Activated CD8-positive, alpha-beta T cell treated with anti-CD3 and anti-CD28 coated beads, Interleukin-2, amount 10 ng/mL, durations not matched to agents 7 days and 5 days (primary cell): ENCODE measurements at places on chromosomes 3 and 15. TPM values are rescaled to one million over a fixed set of nuclear protein-coding genes. Genes with fewer than 3 reads are reported as not detected.
A peak's percentile ranks its signal among the peaks of the same experiment; 100 is the strongest.

The GUCA1C gene
- total RNA-seq = not detected

The OCA2 gene
- total RNA-seq = not detected

The CIAO2A gene
- 80.9 TPM for total RNA-seq

The SKOR1 gene
- 0.32 TPM for total RNA-seq

The PPARG gene
- total RNA-seq = not detected

The TMOD2 gene
- 12.0 TPM for total RNA-seq

The PLA2G4D gene
- not detected for total RNA-seq

- no peak overlapping the region for H3K4me3 ChIP-seq
- DNase-seq = no peak
- no peaks in the 10 kb centered on the region for H3K36me3 ChIP-seq
- H3K27ac ChIP-seq = no peak overlapping the region
- H3K4me1 ChIP-seq = no peaks in the 10 kb centered on the region
- H3K27me3 ChIP-seq = peaks cover 11% of the 10 kb centered on the region
These were observed 4.6 kb downstream of the TIMP4 start for GRCh38 chr3:12154151-12154550.

- no peak for DNase-seq
- H3K27ac ChIP-seq = no peak overlapping the region
- H3K4me1 ChIP-seq = no peaks in the 10 kb centered on the region
- peaks cover 6% of the 10 kb centered on the region for H3K27me3 ChIP-seq
- H3K36me3 ChIP-seq = no peaks in the 10 kb centered on the region
These were observed 30.5 kb downstream of the CA12 start for GRCh38 chr15:63351170-63351569.

DNA sequence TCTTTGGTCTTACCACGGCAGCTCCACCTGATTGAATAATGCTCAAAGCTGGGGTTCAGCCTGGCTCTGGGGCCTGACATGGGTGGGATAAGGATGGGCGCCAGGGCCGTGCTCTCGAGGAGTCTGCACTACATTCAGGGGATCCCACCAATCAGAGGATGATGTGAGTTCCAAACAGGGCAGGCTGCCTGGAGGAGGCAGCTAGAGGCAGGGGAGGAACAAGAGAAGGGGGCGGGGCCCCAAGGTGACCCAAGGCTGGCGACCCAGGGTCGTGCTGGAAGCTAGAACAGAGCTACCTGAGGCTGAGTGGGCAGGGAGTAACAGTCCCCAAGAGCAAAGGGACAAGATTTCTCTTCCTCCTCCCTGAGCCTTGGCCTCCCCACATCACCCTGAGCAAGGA lies 56.1 kb downstream of the PCSK6 start:
- no peaks in the 10 kb centered on the region for H3K4me1 ChIP-seq
- no peak for DNase-seq
- H3K27ac ChIP-seq = no peak overlapping the region
- no peaks in the 10 kb centered on the region for H3K36me3 ChIP-seq
- no peak overlapping the region for H3K4me3 ChIP-seq

DNA sequence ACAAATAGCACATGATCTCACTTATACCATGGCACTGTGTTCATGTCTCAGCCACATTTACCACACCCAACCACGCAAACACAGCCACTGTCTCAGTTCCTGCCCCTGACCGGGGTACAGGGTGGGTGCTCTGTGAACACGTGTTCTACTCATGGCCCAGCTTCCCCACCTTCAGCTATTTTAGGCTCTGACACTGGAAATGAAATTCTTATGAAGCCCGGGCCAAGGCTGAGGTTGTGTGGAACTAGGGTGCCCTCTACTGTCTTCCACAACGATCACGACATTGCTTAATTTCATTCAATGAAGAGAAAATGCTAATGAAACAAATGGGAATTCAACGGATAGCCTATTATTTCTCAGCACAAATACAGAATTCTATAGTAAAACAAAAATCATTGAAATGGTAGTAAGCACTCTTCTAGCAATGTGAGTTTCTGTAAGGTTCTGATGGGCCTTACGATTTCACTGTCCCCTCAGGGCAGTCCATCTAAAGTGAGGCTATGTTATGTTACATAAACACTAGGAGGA lies 2.1 kb upstream of the GABRA5 start:
- DNase-seq = no peak
- H3K4me3 ChIP-seq = no peak overlapping the region
- H3K27me3 ChIP-seq = peaks cover 28% of the 10 kb centered on the region
- H3K4me1 ChIP-seq = no peaks in the 10 kb centered on the region
- no peaks in the 10 kb centered on the region for H3K36me3 ChIP-seq
- no peak overlapping the region for H3K27ac ChIP-seq

GRCh38 chr3:159273070-159273469 lies 471.2 kb downstream of the MFSD1 start:
- no peaks in the 10 kb centered on the region for H3K4me1 ChIP-seq
- H3K27ac ChIP-seq = no peak overlapping the region

DNA sequence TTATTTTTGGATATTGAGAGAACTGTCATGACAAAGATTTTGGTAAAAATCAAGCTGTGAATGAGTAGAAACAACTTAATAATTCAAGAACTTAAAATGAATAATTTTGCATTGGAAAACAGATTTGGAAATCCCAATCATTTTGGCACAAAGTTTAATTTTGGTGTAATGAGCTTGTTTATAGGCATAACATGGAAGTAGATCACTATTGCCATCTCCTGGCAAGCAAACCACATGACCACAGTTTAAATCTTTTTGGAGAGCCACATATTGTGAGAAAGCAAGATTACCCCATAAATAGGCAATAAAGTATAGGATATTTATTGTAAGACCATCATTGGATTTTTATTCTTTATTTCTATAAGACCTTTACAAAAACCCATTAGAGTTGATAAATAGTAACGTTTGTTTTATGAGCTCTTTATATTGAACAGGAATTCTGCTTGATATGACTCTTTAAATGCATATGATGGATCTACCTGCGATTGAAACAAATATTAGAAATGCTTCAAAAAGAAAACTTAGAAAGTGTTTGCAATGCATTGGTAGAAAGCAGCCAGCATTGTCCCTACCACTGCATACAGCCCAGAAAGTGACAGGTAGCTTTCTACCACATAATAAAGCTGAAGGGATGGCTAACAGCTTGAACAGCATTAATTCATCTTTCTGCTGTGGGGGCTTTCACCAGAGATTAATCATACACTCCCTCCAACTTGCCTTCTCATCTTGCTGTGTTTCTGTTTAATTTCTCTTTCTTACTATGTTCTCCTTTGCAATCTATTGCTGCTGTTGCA lies 766.8 kb downstream of the TBL1XR1 start:
- no peak overlapping the region for H3K4me3 ChIP-seq
- no peaks in the 10 kb centered on the region for H3K27me3 ChIP-seq
- H3K36me3 ChIP-seq = no peaks in the 10 kb centered on the region

- DNase-seq = peak; percentile 57
- H3K36me3 ChIP-seq = peaks cover 45% of the 10 kb centered on the region
- H3K4me3 ChIP-seq = peak overlapping the region; percentile 88
- H3K27ac ChIP-seq = peak overlapping the region; percentile 92
- H3K27me3 ChIP-seq = no peaks in the 10 kb centered on the region
These were observed 727 bp downstream of the RAP2B start for GRCh38 chr3:153162513-153163392.

DNA sequence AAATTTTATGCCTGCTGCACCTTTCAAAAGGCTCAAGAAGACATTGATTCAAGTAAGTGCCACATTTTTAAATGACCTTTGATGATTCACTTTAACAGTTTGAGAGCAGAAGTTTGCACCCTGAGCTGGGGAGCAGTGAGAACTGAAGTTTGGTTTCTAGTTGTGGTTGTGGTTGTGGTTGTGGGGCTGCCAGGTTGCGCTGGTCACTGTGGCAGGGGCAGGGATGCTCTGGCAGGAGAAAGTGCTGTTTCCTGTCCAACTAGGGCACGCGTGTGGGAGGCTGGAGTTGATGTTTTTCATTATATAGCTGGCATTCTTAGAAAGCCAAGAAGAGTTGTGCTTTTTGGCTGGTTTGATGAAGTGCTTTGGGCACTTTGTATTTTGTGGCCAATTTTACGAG lies 339.7 kb upstream of the NR2F2 start:
- no peak for DNase-seq
- no peaks in the 10 kb centered on the region for H3K36me3 ChIP-seq
- H3K27me3 ChIP-seq = peaks cover 30% of the 10 kb centered on the region
- H3K4me1 ChIP-seq = peaks cover 19% of the 10 kb centered on the region
- no peak overlapping the region for H3K27ac ChIP-seq

DNA sequence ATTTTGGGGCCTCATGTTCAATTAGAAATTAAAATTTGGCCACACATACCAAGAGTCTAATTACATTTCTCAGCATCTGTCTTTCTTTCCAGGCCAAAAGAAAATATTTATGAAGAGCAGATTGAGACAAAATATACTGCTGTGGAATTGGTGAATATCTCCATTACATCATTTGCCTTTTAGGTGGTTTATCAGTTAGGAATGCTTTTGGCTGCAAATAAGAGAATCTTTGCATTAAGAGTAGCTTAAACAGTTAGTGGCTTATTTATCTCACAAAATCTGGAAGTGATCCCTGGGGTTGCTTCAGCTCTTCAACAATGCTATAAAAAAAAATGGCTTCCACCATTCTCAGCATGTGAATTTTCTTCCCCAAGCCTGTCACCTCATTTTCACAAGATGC lies 308.7 kb downstream of the MAGI1 start:
- no peak overlapping the region for H3K27ac ChIP-seq
- no peaks in the 10 kb centered on the region for H3K4me1 ChIP-seq
- no peaks in the 10 kb centered on the region for H3K27me3 ChIP-seq
- DNase-seq = no peak
- no peaks in the 10 kb centered on the region for H3K36me3 ChIP-seq
- H3K4me3 ChIP-seq = no peak overlapping the region

DNA sequence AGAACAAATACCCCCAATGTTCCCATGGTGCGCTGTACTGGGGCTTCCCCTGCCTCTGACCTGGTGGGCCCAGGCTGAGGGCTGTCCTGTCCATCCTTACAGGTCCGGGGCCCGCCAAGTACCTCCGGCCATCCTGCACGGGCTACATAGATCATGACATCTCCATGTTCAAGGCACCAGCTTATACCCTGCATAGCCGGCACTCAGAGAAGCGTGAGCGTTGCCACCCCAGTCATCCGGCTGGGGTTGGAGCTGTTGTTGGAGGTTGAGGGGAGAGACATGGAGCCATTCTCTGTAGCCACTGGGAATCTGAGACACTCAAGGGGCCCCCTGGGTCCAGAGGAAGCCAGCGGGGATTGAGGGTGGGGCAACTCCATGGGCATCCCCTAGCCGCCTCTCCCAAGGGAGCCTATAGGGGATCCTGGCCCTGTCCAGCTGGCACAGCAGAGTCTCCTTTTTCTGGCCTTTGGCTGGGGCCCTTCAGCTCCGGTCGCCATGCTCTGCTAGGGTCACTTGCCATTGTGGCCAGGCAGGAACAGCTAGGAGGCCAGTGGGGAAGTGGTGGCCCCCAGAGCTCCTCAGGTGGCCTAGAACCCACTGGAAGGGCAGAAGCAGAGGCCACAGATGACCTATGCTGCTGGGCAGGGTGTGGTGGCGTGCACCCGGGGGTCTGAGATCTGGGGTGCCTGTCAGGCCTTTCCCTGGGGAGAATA lies 12.5 kb upstream of the CSPG4 start:
- H3K4me3 ChIP-seq = no peak overlapping the region
- peaks cover 3% of the 10 kb centered on the region for H3K4me1 ChIP-seq
- H3K36me3 ChIP-seq = no peaks in the 10 kb centered on the region
- H3K27me3 ChIP-seq = peaks cover 5% of the 10 kb centered on the region

GRCh38 chr3:24135280-24135679 lies 190.2 kb downstream of the NR1D2 start:
- no peak overlapping the region for H3K27ac ChIP-seq
- no peaks in the 10 kb centered on the region for H3K27me3 ChIP-seq
- DNase-seq = no peak

DNA sequence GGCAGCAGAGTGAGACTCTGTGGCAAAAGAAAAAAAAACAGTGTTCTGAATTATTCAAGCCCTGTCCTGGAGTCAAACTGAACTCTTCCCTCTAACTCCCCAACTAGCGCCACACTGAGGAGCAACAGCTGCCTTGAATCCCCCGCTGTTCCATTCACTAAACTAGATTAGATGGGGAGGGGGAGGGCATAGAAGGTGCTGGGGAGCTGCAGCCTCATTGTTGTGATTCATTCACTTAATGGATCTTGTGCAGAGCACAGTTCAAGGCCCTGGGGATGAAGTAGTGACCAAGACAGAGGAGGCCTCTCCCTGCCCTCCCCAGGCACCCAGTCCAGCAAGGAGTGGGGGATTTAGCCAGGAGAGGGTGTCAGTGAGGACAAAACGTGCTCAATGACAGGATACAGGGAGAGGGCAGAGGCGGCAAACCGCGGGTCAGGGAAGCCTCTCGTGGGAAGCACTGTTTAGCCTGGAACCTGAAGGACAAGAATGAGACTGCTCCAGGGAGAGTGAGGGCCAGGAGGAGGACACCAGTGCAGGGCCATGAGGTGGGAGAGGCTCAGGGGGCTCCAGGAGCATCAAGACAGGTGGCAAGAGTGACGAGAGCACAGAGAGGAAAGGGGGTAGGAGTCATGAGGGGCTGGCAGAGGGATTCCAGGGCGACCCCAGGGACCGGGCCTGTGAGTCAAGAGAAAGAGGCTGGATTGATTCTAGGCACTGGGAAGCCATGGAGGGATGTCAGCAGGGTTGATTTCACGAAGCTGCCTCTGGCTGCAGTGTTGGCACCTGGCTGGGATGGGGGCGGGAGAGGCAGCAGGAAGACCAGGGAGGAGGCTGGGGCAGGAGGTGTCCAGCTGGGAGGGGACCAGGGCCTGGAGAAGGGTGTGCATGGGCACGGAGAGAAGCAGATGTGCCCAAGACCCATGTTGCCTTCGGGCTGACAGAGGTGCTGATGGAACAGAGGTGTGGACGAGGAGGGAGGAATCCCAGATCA lies 31.4 kb downstream of the ALS2CL start:
- H3K27me3 ChIP-seq = no peaks in the 10 kb centered on the region
- H3K27ac ChIP-seq = no peak overlapping the region
- H3K4me1 ChIP-seq = peaks cover 4% of the 10 kb centered on the region
- no peaks in the 10 kb centered on the region for H3K36me3 ChIP-seq
- no peak overlapping the region for H3K4me3 ChIP-seq

- no peaks in the 10 kb centered on the region for H3K36me3 ChIP-seq
- peaks cover 18% of the 10 kb centered on the region for H3K4me1 ChIP-seq
- no peak for DNase-seq
- no peaks in the 10 kb centered on the region for H3K27me3 ChIP-seq
These were observed 87.7 kb downstream of the IGF1R start for GRCh38 chr15:98735895-98736617.

DNA sequence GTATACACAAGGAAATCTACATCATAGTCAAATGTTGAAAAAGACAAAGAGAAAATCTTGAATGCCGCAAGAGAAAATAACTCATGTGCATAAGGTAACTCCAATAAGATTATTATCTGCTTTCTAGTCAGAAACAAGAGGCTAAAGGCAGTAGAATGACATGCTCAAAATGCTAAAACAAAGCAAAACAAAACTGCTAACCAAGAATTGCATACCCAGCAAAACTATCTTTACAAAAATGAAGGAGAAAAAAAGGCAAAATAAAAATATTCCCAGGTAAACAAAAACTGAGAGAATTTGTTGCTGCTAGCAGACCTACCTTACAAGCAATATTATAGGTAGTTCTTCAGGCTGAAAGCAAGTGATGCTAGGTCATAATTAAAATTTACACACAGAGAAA lies 76.4 kb upstream of the TMEM158 start:
- H3K4me3 ChIP-seq = no peak overlapping the region
- H3K4me1 ChIP-seq = no peaks in the 10 kb centered on the region
- H3K27ac ChIP-seq = no peak overlapping the region
- H3K36me3 ChIP-seq = no peaks in the 10 kb centered on the region
- peaks cover 24% of the 10 kb centered on the region for H3K27me3 ChIP-seq
- DNase-seq = no peak

GRCh38 chr3:13296662-13297061 lies 123.5 kb downstream of the NUP210 start:
- no peak overlapping the region for H3K27ac ChIP-seq
- peaks cover 22% of the 10 kb centered on the region for H3K27me3 ChIP-seq
- no peaks in the 10 kb centered on the region for H3K36me3 ChIP-seq
- peaks cover 17% of the 10 kb centered on the region for H3K4me1 ChIP-seq
